COLO829 (cell line): ENCODE measurements at places on chromosomes 11 and 22.

DNA sequence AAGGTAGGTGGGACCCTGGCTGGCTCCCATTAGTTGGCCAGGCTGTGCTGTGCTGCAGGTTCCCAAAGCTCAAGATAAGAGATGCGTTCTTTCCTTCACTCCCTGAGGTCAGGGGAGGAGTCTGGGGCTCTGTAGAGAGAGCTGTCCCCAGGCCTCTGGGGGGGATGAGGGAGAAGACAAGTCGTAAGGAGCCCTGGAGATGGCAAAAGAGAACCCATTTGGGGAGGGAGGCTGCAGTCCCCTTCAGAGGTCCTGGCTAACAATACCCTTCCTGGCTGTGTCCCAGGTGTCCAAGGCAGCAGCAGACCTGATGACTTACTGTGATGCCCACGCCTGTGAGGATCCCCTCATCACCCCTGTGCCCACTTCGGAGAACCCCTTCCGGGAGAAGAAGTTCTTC lies 916 bp downstream of the GNG3 start:
- DNase-seq: no peak

DNA sequence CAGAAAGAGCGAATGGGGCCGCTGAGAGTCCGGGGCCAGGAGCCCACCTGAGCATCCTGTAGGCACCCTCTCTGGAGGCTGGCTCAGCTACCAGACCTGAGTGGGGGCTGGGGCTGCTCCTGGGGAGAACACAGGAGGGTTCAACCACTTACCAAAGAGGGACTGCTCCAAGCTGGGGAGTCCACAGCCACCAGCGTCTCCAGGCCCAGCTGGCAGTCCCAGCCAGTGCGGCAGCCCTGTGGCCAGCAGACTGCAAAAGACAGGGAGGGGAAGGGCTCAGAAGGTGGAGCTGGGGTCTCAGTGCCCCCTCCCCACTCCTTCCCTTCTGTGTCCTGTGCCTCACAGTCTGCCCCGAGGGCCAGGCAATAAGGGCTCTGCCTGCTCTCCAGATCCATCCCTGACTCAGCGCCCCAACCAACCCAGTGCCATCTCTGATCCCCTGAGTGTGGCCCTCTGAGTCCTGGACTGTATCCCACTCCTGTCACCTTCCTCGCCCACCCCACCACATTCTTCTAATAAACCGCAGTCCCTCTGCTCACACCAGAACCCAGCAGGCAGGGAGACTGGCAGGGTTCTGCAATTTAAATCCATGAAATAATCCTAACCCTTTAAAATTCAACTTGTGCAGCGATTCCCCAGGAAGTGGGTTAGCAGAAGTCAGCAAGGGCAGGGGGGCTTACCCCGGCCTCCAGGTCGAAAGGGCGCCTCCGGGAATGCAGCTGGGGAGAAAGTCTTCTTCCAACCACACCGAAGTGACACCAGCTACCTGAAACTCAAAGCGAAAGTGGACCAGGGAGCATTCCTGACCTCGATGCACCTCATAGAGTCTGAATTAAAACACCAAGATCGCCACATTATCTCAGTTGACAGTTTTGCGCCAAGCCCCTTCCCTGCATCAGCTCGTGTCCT lies 13.3 kb downstream of the CHST1 start:
- no peak for DNase-seq

DNA sequence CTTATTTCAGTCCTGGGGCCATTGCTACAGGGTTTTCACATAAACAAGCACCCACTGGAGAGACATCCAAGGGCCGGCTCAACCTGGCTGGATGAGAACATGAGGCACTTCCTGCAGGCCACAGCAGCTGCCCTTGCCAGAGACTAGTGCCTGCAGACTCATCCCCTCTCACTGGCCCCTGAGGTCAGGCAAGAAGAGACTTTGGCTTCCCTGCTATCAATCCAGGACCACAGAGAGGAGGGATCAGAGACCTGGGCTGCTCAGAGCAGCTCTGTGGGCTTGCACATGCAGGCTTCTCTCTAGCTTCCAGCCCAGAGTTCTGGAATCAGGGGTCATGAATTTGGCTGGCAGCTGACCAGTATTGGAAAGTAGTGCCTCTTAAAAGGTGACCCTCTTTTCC lies 79.5 kb downstream of the CABIN1 start:
- no peak for DNase-seq

DNA sequence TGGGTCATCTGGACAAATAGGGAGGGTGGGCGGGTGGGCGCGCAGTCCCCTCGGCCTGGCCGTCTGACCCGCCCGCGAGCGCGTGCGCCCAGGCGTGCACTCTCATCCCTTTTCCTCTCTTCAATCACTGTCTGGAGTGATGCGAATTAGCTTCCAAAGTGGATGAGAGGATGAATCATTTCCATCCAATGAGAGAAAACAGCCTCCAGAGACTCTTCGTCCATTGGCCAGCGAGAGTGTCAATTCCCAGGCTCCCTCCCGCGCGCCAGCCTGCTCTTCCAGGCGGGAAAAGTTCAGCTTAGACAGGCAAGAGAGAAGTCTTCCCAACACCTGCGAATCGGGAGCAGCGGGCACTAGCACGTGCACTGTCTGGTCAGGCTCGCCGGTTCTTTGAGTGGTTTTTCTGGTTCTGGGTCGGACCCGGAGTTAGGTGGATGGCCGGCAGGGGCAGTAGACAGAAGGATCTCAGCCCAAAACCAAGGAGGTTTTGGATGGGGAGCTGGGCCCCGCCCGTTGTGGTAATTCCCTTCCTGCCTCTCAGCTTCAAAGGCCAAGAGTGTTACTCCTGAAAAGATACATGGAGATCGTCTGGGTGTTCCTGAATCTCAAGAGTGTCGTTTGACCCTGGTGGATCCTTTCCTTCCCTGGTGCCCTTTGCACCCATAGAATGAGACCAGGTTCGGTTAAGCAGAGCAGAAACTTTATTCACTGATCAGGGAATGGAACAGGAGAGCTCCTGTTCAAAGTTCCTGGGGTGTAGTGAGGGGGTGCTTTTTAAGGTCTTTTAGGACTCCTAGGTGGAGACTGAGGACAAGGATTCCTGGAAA lies 33.4 kb upstream of the GLYATL1 start:
- peak; percentile 76 for DNase-seq

- no peak for DNase-seq
These were observed 2.6 kb upstream of the NLRP10 start for GRCh38 chr11:7967826-7968225.

DNA sequence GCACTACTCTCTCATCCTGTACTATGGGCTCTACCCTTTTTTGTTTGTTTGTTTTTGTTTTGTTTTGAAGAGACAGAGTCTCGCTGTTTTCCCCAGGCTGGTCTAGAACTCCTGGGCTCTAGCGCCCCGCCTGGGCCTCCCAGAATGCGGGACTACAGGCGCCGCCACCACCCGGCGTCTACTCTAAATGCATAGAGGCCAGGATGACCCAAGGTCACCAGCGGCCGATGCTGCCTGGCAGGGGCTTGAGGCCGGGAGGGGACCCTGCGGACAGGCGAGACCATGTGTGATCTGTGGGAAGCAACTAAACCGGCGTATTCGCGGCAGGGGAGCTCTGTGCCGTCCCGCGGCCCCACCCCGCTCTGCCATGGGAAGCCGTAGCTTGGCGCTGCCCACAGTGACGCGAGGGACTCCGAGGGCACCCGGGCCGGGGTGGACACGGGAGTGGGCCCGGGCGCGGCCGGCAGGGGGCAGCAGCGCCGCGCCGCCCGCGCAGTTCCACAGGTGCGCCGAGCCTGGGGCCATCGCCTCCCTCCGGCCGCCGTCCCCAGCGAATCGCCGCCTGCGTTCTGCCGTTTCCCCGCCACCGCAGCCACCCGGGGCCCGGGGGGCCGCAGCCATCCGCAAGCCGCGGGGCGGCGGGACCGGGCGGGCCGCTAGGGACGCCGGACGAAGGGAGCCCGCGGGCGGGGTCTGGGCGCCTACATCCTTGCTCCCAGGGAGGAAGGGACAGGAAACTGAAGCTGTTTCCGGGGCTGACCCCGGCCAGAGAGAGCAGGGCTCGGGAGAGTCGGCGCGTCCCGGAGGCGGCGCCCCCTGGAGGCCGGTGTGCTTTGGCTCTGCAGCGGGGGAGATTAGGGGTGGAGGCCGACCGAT lies 12.3 kb upstream of the HDHD5 start:
- DNase-seq: peak; percentile 91

DNA sequence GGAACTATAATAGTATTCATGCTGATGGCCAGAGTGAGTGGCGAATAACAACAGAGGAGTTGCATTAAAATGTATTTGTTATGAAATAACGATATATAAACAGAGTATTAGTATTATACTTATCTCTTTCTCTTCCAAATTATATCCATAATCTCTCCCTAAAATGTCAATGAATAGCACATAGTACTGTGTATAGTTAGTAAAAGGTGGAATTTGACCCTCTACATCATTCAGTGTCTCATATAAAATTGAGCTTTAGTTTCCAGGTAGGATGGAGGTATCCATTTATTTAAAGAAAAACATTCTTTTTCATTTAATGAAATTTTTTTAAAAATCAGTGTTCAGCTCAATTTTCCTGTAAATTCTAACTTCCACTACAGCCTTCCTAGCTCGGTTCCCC lies 34.4 kb upstream of the TECTA start:
- DNase-seq: no peak

DNA sequence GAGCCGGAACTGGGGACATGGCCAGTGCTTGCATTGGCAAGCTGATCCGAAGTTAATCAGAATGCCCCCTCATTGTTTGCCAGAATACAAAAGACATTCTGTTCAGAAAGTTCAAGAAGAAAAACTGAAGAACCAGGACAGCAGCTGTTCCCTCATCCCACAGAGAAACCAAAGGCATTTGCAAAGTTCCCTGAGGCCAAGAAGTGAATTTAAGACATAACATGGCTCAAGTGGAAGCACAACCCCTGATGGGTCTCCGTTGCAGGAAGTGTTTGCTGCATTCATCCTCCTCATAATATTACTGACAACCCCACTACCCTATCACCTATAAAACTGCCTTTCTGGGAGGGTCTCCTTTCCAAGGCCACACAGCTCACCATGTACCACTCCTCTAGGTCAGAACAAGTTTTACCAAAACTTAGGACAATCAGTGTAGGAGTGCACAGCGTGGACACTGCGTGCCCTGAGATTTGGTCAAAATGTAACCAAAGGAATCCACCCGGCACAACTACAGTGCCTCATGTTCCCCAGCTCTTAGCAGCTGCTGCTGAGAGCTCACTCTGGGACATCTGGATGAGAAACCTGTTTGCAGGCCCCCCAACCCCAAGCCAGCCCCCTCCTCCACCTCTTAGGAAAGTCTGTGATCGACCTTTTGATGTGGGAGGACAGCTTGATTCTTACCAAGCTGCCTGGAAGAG lies 101.6 kb upstream of the AKIP1 start:
- peak; percentile 71 for DNase-seq

DNA sequence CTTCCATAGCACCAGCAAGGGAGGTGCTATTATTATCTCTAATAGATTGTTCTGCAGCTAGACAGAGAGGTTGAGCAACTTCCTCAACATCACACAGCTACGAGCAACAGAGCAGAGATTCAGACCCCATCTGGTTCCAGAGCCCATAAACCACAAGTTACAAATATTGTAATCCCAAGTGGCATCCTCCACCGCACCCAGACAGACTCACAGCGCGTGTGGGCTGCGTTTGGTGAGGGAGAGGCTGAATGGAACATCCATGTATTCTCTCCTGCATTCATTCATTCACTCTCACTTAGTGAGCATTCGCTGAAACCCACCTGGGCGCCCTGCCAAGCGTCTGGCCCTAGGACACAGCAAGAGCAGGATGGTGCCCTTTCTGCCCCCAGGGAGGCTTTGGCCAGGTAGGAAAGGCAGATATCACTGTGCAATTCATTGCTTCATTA lies 33.5 kb downstream of the LIF start:
- no peak for DNase-seq

DNA sequence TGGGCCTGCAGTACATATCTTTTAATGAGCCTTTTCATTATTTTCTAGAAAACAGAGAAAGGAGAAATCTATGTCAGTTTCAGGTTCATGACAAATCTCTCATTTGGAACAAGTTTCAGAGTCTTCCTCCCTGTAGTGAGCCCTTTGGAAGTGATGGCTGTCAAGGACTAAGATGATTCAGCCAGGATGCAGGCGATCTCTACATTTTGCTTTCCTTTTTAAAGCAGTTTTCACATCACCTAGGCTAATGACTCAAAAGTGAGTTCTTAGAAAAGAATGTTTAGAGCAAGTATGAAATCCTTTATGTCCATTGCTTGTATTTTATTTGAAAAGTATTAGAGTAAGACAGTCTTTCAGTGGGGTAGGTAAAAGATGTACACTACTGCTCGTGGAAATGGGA lies 130.1 kb downstream of the TRPC6 start:
- no peak for DNase-seq

DNA sequence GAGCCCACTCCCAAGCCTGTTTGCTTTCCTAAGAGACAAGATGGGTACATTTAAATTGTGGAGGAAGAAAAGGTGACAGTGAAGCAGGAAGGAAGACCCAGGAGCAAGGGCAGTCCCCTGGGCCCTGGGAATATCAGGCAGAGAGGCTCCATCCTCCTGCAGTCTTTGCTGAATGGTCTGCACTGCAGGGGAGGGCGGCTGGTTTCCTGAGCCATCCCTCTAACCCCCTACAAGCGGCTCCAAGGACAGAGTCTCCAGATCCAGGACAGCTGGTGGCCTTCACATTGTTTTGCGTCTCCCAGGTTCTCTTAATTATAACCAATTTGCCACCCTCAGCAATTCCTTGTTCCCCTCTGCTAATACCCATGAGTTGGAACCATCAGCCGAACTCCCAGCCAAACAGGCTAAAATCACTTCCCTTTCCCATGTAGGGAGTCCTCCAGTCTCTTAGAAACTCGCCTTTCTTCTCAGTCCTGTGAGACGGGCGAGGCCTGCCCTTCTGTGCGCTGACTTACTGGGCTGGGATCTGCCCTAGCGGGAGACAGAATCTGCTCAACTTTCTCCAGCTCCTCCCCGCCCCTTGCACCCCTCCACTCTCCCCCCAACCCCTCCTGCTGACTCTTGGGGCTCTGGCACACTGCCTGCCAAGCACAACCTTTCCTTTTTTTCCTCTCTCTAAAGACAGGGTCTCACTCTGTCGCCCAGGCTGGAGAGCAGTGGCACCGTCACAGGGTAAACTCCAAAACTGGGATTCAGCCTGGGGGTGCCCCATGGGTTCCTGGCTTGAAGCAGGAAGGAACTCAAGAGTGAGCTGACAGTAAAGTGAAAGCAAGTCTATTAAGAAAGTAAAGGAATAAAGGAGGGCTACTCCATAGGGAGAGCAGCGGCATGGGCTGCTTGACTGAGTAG lies 53.4 kb upstream of the EMID1 start:
- DNase-seq: no peak

- no peak for DNase-seq
These were observed 9.3 kb upstream of the CD3E start for GRCh38 chr11:118295199-118295598.

GRCh38 chr22:37186228-37186996 lies 1.6 kb downstream of the C1QTNF6 start:
- DNase-seq: peak; percentile 83

- DNase-seq: no peak
These were observed 34.3 kb downstream of the ZNF202 start for GRCh38 chr11:123707206-123707605.
